ENCODE measurements at places on chromosomes 12 and 14.

DNA sequence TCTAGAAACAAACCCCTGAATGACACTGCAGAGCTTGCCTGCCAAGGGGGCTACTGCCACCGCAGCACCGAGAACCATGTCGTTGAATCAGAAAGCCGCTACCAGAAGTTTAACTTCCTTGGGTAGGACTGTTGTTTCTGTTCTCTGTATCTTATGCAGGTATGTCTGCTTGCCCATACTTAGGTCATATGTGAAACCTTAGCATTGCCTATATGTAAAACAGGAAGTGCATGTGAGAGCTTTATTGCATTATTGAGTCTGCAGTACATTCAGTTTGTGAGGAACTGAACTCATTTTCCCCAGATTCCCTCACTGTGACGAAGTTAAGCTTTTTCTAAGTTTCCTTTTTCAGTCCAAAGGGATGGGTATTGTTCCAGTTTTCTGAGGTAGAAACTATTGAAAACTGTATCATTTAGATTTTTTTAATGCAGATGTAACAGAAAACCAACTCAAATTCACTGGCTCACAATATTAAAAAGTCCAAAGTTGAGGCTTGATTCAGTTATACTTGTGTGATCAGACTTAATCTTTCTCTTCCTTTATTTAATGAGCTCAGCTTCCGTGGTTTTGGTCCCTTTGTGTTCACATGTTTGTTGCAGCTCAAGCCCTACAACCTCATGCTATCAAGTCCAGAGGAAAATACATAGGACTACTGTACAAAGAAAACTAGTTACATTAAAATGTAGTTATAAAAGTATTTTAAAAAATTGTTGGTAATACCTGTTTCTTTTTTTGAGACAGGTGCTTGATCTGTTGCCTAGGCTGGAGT, 6.9 kb downstream of the FBXO34 start:
- no peak for DNase-seq

GRCh38 chr12:114636723-114637480, 47.1 kb downstream of the TBX3 start:
- peak; percentile 44 for DNase-seq

DNA sequence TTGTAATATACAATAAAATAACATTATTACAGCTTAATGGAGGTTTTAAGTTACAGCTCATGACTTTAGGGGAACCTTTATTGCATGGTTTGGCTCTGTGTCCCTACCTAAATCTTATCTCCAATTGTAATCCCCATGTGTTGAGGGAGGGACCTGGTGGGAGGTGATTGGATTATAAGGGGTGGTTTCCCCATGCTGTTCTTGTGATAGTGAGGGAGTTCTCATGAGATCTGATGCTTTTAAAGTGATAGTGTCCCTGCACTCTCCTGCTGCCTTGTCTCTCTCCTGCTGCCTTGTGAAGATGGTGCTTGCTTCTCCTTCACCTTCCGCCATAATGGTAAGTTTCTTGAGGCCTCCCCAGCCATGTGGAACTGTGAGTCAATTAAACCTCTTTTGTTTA, 132.1 kb upstream of the SYT1 start:
- no peak for DNase-seq

- no peak for DNase-seq
Measured at GRCh38 chr12:40843495-40843894, 151.3 kb downstream of the CNTN1 start.

GRCh38 chr12:124797321-124797720, 66.3 kb downstream of the SCARB1 start:
- no peak for DNase-seq

GRCh38 chr12:79857675-79858074, 77.2 kb downstream of the PPP1R12A start:
- DNase-seq: no peak

GRCh38 chr12:30896461-30896860, 30.1 kb upstream of the TSPAN11 start:
- DNase-seq: peak; percentile 24

- no peak for DNase-seq
Measured at GRCh38 chr14:88323086-88323522, at the start of gene KCNK10. Gene KCNK10, minus strand, starts transcription at chr14:88323269. Its CDS starts 471 bp downstream, at chr14:88322798.

- DNase-seq: no peak
Measured at GRCh38 chr12:127459687-127460086, 807.3 kb upstream of the TMEM132C start.

DNA sequence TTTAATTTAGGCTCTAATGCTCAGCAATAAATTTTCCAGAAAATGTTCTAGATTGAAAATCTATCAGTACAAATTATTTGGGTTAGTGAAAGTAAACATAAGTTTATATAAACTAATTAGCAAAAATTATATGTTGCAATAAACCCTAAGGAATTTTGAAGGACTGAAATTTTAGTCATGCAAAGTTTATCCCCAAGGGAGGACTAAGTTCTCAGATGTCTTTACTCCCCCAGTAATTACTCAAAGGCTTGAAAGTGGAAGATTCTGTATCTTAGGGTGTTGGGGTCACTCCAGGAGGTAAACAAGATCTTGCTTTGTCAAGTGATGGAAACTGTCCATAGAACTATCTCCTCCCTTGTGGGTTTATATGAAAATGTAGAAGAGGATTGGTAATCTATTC, 183.7 kb downstream of the AKAP6 start:
- peak; percentile 31 for DNase-seq

- DNase-seq: no peak
Measured at GRCh38 chr12:127070515-127071157, 1196.3 kb upstream of the TMEM132C start.

DNA sequence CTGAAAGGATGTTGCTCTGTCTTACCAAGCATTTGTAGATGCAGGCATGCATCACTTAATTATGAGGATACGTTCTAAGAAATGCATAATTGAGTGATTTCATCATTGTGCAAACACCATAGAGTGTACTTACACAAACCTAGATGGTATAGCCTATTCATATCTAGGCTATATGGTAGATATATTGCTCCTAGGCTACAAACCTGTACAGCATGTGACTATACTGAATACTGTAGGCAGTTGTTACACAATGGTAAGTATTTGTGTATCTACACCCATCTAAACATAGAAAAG, 75.9 kb downstream of the IFT81 start:
- DNase-seq: peak; percentile 58

DNA sequence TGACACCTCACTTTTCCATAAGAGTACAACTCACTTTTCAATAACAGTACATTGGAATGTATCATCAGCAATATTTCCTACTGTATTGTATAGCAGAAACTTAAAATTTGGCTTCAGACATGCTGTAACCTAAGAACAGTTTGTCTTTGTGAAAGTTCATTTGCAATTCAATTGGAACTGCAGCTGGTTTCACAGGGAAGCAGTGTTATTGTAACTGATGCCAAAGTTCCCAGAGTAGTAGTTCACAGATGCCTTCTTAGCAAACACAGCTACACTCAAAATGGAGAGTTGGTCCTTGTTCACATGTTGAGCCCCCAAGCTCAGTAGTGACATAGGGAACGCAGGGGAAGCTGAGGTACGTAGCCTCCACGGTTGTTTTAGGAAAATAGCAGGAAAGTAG, 23.3 kb downstream of the PPP1R36 start:
- DNase-seq: no peak

DNA sequence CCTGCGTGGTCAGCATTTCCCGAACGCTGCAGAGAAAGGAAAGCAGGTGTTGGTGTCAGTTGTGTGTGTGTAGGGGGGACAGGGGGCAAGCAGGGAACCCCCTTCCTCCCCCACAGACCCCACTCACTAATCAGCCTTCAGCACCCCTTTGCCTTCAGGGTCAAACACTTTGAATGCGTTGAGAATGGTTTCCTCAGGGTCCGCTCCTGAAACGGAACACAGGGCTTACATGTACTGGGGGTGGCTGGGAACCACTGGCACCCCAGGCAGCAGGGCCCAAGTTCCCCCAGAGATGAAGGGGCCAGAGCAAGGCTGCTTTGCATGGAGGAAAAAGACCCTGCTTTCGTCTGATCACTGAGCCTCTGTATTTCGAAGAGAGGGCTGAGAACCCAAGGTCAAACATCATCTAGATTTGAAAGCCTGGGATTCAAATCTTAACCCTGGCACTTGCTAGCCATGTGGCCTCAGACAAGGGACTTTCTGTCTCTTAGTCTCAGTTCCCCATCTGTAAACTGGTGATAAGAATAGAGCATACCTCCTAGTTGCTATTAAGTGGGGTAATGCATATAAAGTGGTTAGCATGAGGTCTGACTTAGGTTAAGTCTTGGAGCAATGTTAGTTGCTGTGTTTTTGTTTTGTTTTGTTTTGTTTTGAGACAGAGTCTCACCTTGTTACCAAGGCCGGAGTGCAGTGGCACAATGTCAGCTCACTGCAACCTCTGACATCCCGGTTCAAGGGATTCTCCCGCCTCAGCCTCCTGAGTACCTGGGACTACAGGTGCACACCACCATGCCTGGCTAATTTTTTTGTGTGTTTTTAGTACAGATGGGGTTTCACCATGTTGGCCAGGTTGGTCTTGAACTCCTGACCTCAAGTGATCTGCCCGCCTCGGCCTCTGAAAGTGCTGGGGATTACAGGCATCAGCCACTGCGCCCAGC, 7.0 kb downstream of the MYL2 start:
- no peak for DNase-seq

DNA sequence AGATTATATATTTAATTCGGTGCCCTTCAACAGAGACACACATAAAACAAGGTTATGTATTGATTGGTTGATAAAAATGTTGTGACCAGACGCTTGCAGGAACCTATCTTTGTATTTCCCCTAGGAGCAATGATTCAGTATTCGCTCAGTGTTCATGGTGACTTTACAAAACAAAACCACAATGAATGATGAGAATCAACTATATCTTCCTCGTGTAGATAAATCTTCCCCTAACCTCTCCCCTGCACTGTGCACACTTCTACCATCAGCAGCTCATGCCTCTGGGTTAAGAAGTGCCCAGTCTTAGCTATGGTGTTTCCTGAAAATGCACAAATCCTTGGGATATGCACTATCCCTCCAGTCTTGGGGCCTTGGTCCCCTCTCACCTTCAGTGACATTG, 16.3 kb downstream of the RIN3 start:
- no peak for DNase-seq

DNA sequence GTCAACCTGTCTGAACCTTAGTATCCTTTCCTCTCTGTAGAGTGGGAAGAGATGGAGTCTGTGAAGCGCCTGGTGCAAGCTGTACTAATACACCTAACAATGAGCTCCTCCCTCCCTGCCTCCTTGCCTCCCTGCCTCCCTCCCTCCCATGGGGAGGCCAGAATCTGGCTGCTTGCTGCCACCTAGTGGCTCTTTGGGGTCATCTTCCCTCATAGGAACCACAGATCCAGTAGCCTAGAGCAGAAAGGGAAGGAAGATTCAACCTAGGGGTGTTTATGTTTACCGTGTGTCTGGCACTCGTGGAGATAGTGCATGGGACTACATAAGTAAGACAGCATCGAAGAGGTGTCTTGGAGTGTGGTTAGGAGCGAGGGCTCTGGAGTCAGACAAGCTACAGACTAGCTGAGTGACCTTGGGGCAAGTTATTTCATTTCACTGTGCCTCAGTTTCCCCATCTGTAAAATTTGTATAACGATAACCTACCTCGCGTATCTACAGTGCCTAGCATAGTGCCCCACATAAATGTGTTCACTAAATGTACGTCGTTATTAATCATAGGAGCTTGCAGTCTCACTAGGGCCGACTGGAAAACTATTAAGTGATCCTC, 35.5 kb upstream of the TSPAN9 start:
- peak; percentile 81 for DNase-seq

DNA sequence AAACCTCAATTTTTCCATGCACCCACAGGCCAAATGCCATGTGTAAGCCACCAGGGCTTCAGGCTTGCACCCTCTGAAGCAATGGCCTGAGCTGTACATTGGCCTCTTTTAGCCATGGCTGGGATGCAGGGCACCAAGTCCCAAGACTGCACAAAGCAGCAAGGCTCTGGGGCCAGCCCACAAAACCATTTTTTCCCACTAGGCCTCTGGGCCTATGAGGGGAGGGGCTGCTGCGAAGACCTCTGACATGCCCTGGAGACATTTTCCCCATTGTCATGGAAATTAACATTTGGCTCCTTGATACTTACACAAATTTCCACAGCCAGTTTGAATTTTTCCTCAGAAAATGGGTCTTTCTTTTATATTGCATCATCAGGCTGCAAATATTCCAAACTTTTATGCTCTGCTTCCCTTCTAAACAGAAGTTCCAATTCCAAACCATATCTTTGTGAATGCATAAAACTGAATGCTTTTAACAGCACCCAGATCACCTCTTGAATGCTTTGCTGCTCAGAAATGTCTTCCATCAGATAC, 14.3 kb upstream of the OSBPL8 start:
- no peak for DNase-seq

GRCh38 chr12:46664761-46665287, 161.0 kb downstream of the SLC38A4 start:
- peak; percentile 90 for DNase-seq

DNA sequence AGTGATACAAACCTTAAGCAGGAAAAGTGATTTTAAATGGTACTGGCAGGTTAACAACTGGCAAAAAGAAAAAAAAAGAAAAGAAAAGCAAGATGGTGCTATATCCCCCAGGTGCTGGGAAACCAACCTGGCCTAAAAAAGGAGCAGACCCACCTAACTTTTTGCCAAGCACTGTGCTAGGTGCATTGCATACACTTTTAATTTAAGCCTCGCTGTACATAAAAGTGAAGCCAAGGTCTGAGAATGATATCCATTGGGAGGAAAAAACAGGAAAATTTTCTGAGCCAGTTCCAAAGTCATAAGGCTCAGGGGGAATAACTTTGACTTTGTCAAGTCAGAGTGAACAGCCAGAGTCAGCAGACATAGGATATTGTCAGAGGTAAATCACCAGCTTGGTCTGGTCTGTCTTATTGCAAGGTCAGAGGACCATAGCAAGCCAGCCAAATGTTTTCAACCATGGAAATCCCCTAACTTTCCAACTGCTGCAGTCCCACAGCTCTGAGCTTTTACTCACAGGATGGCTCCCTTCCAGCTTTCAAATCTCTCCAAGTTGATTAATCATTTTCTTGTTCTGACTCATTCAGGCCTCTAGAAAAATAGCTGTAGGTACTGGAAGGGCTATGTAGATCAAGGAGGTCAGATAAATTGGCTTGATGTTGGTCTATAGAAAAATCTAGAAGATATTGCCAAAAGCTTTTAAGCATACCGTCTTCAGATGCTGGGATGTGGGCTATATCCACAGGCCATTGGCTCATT, 412.9 kb downstream of the RAD51B start:
- DNase-seq: peak; percentile 99

All from EH (cell line).